CD14-positive monocyte (primary cell): ENCODE measurements at places on chromosomes 12 and 14. TPM values are rescaled to one million over a fixed set of nuclear protein-coding genes. Genes with fewer than 3 reads are reported as not detected.

The FGD4 gene
- polyA plus RNA-seq, result 6.0 TPM

The PRPH gene
- polyA plus RNA-seq, result not detected

The SLC25A3 gene
- polyA plus RNA-seq, result 287 and 325 TPM in 2 replicates

The DAD1 gene
- polyA plus RNA-seq, result 440 TPM

The ABCC9 gene
- polyA plus RNA-seq, result not detected

The RITA1 gene
- 17.6 TPM for polyA plus RNA-seq

The TMEM119 gene
- 0.56 TPM for polyA plus RNA-seq

The GPD1 gene
- polyA plus RNA-seq, result not detected

The PDE6H gene
- polyA plus RNA-seq, result 0.23 and 0.56 TPM in 2 replicates

The CLEC14A gene
- polyA plus RNA-seq, result not detected
